ACHN (cell line): ENCODE measurements at places on chromosomes 2 and 18.
A peak's percentile ranks its signal among the peaks of the same experiment; 100 is the strongest.

DNA sequence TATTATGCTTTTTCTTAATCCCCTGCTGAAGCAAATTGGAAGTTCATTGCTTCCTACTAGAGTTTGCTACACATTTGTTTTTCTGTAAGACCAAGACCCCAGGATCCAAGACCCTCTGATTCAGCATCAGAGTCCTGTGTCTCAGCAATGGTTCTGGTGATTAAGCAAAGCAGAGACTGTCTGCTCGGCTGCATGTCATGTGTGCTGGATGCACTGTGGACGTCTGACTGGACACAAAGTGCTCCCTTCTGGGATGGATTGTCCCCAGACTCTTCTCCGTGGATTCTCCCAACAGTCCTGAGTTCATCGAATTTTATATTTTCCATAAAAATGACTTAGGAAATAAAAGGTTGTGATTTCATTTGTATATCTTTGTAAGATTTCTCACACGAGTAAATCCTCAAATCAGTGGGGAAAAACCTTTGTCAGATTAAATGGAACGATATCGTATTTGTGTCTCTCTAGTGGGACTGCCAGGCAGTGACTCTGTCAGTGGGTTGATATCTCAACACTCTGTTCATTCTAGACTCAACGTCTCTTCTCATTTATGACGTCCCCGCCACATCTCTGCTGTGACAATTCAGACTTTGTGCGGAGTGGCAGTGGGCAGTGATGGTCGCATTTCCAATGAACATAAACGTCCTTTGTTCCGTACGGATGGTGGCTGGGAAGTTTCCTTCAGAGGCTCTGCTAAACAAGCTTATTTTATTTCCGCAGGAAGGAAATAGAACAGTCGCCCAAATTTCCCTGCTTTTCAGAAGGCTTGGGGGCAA is 58.6 kb downstream of the NCAPH start:
- DNase-seq: no peak

GRCh38 chr2:129820908-129821307 is 158.6 kb upstream of the RAB6C start:
- DNase-seq: no peak

- DNase-seq: peak; percentile 38
These were observed 187.6 kb downstream of the ADCYAP1 start for GRCh38 chr18:1092228-1092627.

DNA sequence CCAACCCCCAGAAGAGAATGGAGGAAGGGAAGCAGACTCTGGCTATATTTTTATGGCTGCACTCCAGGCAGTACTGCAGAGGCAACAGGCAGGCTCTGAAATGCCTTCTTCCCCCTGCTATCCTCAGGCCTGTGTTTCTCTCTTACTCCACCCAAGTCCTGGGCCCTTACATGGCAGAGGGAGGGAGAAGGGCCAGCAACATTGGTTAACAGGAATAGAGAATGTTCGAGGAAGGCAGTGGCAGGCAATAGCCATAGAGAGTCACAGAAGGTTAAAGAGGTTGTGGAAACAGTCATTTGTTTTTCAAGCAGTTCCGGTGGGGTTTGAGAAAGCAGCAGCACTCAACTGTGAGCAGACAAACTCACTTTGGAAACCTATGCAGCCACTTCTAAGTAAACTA is 15.1 kb upstream of the DARS1 start:
- no peak for DNase-seq

GRCh38 chr18:40088130-40088529 is 1866.9 kb upstream of the PIK3C3 start:
- DNase-seq: no peak

DNA sequence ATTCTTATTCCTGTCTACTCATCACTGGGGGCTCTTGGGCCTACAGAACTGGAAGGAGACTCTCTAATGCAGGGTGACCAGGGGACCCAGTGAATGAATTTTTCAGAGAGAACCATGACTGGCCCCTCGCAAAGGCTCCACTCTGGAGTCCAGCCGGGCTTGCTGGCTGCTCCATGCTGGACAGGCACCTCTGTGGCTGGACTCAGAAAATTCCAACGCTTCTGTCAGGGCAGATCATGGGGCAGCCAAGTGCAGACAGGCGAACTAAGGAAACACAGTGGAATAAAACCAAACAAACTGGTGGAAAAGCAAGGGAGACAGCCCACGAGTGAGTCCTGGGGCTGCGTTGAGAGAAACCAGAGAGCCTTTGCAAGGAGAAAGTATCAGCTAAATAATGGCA is 57.2 kb downstream of the ACAA2 start:
- DNase-seq: no peak

DNA sequence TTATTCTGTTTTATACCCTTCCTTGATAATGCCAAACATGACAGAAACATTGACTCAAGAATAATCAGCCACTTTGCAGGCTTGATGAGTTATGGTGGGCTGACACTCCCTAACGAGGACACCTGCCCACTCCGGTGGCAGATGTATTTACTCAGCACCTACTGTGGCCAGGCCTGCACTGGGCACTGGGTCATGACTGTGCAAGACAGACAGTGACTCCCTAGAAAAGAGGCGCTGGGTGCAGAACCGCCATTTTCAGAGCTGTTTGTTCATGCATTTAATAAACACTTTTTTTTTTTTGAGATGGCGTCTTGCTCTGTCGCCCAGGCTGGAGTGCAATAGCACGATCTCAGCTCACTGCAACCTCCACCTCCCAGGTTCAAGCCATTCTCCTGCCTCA is 32.5 kb downstream of the SNED1 start:
- no peak for DNase-seq

DNA sequence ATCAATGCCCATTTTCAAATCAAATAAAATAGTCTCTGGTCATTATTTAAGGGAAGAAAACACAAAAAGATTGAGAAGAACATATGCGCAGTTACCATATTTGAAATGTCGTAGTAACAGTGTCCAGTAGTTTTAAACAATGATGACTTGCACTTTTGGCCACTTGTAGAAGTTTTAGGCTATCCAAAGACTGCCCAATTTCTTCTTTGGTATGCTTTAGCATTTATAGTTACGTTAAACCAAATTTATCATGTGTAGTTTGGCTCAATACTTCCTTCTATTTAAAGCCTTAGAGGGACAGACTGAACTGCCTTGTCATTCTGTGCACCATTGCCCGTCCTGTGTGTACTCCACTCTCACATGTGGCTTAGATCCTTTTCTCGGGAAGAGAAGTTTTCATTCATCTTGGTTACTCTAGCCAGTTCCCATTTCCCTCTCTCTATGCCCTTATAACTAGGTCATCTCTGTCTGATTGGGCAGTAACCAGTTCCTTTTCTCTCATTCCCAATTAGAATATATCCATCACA is 84.8 kb upstream of the TTN start:
- DNase-seq: no peak

DNA sequence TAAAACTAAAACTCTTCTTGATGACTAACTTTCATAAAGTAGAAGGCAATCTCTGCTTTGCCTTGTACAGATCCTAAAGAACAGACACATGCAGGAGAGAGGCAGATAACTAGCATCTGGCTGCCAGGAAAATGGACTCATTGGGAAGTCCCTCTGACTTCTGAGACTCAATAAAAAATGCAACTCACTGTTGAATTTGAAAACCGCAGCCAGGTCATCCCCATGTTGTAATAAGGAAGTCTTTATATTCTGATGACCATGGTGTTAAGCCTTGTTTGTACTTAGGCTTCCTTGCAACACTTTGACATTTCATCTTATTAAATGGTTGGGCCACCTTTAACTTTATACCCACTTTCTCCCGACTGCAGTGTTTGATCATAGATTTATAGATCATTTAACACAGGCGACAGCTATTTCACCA is 375.1 kb upstream of the KCNH7 start:
- no peak for DNase-seq

GRCh38 chr2:233419602-233420391 is 65.5 kb downstream of the DGKD start:
- DNase-seq: no peak
